Activated CD8-positive, alpha-beta memory T cell treated with anti-CD3 and anti-CD28 coated beads for 1 hour (primary cell): ENCODE measurements at places on chromosomes 4 and X.

GRCh38 chrX:102067966-102068723 is 57.3 kb upstream of the TCEAL2 start:
- DNase-seq: no peak

GRCh38 chr4:81030061-81030980 is at the start of gene BMP3:
Gene BMP3 (plus strand): TSS chr4:81030708. CDS start chr4:81031285, 577 bp downstream.
- DNase-seq: no peak

GRCh38 chr4:83139514-83140156 is 25.1 kb upstream of the PLAC8 start:
- no peak for DNase-seq

DNA sequence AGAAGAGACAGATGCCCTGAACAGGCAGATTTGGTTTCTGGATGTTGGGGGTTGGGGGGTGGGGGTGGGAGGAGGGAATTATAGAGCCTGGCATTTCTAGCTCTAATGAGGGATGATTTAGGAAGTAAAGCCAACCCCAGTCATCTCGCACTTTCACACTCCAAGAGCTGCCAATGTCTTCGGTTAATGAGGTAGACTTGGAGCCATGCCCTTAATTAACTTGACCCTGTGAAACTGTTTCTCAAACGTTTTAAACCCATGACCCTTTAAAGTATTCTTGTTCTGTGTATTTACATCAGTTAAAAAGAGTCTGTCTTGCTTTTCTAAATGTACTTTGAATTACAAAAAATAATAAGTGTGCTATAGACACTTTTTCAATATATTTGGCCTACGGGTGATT is 466.9 kb downstream of the FAT4 start:
- no peak for DNase-seq

DNA sequence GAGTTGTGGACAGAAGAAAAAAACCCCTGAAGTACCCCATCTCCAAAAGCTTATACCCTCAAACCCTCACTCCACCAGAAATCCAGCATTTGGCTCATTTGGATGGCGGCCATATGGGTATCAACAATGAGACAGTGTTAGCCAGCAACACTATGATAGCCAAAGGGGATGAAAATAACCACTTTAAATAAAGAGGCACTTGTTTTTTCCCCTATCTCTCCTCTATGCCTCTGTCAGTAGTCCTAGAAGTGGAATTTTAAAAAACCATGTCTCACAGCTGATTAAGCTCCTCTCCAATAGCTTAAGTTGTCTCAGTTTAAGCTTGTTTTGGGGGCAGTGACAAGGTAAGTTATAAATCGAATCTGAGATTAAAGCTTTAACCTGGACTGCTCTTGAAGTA is 124.0 kb downstream of the MOSPD2 start:
- DNase-seq: no peak

DNA sequence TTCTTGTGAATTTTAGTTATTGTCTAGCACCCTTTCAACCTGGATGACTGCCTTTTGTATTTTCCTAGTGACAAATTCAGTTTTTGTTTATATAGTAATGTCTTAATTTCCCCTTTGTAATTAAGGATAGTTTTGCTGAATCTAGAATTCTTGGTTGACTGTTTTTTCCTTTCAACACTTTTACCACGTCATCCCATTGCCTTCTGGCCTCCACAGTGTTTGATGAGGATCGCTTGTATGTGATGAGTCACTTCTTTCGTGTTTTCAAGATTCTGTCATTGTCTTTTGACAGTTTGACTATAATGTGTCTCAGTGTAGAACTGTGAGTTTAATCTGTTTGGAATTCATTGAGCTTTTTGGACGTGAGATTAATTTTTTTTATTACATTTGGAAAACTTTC is 30.1 kb downstream of the KDM6A start:
- no peak for DNase-seq

DNA sequence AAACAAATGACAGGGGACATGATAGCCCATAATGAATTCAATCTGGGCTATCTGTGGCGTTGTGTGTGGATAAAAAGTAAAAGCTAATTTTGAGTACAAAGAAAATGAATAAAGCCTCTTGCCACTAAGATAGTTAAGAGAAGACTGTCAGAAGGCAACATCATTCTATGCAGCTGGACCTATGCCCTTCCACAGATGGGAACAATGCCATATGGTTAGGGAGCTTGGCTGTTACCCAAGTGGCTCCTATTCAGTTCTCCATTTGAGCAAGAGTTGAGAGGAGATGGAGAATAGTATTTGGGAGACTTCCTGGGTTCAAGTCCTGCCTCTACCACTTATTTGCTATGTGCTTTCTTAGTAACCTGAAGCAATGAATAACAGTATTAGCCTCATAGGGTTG is 107.7 kb downstream of the ANXA3 start:
- DNase-seq: no peak

GRCh38 chr4:155582041-155582440 is 84.6 kb upstream of the GUCY1A1 start:
- DNase-seq: no peak

DNA sequence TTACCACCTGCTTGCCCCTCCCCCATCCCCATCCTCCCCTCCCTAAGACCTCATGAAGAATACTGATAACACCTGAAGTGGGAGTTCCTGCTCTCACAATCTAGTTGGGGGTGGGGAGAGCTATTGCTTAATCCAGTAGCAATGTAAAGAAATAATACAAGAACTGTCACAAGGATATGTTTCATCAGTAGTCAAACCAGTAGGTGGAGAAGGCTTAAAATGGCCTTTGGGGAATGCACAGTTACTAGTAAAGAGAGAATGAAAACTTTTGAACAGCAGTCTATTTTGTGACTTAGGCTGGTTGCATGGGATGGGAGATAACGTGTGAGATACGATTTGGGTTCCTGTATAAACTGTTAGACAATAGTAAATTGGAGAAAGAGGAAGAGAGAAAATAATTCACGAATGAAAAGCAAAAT is 6.0 kb downstream of the GALNT7 start:
- DNase-seq: no peak

DNA sequence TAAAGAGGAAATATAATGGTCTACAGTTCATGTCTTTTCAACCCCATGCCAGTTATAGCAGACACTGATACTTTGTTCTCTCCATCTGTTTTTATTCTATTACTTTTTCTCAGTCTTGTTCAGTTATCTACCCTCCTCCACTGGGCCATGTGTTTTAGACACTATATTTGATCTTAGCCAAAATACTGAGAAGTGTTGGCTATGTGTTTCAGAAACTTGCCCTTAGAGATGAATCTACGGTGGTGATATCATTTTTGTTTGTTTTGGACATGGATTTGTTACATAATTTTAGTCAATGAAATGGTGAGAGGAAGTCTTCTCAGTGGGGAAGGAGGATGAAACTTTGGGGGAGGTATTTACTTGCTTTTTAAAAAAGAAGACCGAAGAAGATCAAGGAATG is 211.5 kb upstream of the DDX53 start:
- no peak for DNase-seq

- no peak for DNase-seq
These were observed 911.8 kb downstream of the CENPC start for GRCh38 chr4:66633477-66633876.

- DNase-seq: no peak
These were observed 22.7 kb downstream of the DYNLT3 start for GRCh38 chrX:37824491-37825214.

DNA sequence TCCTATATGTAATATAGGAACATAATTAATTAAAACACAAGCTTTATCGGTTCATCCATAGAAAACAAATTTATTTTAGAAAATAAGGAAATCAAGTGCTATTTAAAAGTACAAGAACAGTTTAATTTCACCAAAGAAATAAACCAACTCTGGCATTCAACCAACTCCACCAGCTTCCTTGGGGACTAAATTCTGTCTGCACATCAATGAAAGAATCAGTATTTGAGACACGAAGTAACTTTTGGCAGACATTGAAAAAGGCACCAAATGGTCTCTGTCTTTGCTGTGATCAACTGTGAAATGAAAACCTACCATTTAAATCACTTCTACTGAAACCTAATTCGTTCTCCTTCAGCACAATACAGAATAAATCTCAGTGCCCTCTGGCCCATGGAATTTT is 719.7 kb upstream of the GRIA3 start:
- DNase-seq: no peak

GRCh38 chrX:11687157-11687556 is 21.4 kb upstream of the ARHGAP6 start:
- DNase-seq: no peak

DNA sequence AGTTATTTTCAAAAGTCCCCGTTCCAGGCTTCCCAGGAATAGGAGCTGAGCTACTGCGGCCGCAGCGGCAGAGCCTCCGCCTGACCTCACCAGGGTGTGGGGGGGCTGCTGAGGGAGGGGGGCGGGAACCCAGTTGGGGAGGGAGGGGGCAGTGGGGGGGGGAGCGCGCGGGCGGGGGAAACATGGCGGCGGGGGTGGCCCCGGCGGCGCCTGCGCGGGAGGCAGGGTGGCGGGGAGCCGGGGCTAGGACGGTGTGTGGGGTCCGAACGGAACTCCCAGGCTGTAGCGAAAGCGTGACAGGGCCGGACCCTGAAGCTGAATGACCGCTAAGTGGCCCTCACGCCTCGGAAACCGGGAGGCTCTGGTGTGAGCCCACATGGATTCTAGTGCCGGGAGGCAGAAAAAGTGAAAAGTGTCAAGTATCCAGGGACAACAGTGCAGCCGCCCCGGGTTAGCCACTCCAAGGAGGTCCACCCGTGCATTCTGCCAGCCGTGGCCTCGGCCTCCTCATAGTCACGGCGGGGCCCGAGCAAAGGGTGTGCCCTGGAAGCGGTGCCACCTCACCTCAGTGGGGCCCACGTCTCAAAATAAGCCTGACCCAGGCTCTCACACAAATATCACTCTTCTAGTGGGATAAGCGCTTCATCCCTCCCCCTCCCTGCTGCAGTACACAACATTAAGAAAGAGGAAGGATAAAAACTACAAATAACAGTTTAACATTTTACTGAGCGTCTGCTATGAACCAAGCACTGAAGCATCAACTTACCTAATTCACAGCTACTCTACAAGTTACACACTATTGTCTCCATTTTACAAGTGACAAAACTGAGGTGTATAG is at the start of gene KLHL13:
TSS of gene KLHL13 (minus strand) at position 98 of the 838 bp plus-strand sequence. CDS start 88,337 bp downstream, outside the sequence.
- no peak for DNase-seq

DNA sequence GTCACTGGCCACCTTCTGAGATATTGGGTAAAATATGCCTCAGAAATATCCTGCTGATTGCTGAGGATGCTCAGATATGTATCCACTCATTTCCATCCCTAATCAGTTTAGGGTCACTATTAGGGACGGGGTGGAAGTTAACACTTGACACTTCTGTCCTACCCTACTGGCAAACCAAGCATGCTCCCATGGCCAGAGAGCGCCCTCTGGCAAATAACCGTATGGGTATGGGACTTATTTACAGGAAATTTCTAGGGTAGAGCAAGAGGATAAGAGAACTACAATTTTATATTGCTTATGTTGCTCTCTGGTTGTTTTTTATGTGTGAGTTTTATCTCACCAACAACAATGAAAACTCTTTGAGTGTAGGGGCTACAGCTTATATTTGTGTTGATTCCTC is 86.8 kb upstream of the TSPAN7 start:
- DNase-seq: no peak

DNA sequence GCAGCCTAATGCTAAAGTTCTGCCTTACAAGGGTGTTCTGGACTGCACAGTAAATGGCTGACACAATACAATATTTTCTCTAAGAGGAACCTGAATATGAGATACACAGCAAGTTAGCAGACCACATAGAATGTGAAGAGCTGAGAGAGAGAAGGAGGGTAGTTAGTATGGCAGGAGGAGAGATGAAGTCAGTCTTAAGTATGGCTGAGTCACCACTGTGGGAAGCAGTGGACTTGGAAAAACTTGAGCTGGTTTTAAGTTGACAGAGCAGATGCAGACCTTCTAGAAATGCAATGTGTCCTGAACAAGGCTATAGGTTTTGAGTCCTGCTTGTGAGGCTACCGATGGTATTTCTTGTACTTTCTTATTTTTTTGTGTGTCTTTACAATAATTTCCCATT is 172.5 kb downstream of the SH2D1A start:
- DNase-seq: no peak

DNA sequence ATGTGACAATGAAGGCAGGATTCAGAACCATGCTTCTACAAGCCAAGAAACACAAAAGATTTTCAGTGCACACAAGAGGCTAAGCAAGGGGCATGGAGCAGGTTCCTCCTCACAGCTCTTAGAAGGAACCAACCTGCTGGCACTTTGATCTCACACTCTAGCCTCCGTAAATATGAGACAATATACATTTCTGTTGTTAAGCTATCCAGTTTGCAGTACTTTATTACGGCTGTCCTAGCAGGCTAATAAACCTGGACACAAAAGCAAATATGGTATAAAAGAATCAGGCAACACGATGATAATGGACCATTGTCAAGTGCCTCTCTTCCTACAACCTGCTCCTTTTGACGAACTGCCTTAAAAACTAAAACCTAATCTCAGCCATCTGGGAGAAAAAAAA is 114.5 kb downstream of the ZAR1 start:
- DNase-seq: no peak

- DNase-seq: no peak
These were observed 192.0 kb downstream of the SMIM20 start for GRCh38 chr4:26105815-26106699.

GRCh38 chr4:164383358-164384220 is 370.3 kb upstream of the SMIM31 start:
- DNase-seq: no peak

DNA sequence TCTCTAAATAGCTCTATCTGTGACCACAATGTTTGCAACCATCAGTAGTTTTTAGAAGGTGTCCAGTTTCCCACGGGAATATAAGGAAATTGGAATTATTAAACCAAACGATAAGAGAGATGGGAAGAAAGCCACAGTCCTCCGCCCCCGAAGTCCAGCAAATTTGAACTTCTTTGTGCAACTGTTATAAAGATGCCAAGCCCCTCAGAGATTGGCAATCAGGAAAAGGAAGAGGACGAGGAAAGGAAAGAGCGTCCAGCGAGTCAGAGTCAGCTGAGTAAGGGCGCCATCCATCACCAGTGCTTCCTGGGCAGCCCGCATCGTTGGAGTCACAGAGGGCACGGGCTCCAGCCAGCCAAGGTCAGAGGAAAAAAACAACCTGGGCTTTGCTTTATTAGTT is 35.7 kb downstream of the LDB2 start:
- DNase-seq: no peak

- no peak for DNase-seq
These were observed 51.7 kb upstream of the CHRDL1 start for GRCh38 chrX:110847334-110847733.

- no peak for DNase-seq
These were observed 5.1 kb downstream of the AFF1 start for GRCh38 chr4:86939729-86940575.

GRCh38 chr4:123840197-123840596 is 443.6 kb downstream of the SPRY1 start:
- no peak for DNase-seq

- DNase-seq: no peak
These were observed 322.0 kb upstream of the PPARGC1A start for GRCh38 chr4:24211856-24212255.
